Stimulated activated CD8-positive, alpha-beta memory T cell treated with anti-CD3 and anti-CD28 coated beads, Interleukin-4, amount 100 ng/mL, for 1 hour (primary cell): ENCODE measurements at places on chromosomes 7 and 10.

DNA sequence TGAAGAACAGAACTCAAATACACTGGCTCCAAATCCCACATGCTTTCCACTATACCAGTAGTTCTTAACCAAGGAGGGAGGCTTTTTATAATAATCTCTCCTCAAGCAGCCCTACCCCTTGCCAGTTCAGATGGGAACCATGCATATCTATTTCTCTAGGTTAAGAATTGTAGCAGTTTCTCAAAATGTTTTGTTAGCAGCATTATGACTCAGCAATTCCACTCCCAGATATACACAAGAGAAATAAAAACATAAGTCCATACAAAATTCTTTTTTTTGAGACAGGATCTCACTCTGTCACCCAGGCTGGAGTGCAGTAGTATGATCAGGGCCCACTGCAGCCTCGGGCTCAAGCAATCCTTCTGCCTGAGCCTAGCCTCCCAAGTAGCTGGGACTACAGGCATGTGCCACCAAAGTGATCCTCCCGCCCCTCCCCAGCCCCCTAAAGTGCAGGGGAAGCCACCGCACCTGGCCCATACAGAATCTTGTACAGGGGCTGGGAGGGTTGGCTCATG, 18.1 kb downstream of the YWHAG start:
- no peak for DNase-seq

GRCh38 chr7:27723085-27723484, 16.9 kb upstream of the TAX1BP1 start:
- no peak for DNase-seq

DNA sequence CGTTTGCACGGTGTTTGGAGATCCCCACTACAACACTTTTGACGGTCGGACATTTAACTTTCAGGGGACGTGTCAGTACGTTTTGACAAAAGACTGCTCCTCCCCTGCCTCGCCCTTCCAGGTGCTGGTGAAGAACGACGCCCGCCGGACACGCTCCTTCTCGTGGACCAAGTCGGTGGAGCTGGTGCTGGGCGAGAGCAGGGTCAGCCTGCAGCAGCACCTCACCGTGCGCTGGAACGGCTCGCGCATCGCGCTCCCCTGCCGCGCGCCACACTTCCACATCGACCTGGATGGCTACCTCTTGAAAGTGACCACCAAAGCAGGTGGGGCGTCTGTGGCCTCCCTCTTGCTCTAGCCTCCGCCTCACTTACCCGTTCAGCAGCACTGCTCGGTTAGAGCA, 173.5 kb downstream of the BMPER start:
- DNase-seq: no peak

GRCh38 chr7:36366005-36366717, 23.5 kb upstream of the ANLN start:
- DNase-seq: no peak

DNA sequence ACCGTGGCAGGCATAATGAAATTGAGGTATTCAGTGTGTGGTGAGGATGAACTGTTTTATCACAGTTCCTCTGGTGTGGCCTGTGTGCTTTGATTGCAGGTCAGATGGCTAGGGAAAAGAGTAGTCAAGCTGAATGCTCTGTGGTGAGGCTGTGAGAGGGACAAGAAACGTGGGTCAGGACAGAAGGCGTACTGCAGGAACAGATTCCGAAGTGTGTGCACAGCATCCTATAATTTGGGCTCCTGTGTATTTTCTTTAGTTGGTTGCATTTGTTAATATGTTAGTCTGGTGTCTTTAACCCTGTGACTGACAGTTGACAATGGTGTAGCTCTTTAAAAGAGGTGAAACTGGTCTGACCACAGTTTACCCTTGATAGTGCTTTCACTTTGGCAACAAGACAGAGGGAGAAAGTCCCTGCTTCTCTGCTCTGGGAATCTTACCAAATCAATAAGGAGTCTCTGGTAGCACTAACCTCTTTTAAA, 76.5 kb downstream of the AUTS2 start:
- no peak for DNase-seq

DNA sequence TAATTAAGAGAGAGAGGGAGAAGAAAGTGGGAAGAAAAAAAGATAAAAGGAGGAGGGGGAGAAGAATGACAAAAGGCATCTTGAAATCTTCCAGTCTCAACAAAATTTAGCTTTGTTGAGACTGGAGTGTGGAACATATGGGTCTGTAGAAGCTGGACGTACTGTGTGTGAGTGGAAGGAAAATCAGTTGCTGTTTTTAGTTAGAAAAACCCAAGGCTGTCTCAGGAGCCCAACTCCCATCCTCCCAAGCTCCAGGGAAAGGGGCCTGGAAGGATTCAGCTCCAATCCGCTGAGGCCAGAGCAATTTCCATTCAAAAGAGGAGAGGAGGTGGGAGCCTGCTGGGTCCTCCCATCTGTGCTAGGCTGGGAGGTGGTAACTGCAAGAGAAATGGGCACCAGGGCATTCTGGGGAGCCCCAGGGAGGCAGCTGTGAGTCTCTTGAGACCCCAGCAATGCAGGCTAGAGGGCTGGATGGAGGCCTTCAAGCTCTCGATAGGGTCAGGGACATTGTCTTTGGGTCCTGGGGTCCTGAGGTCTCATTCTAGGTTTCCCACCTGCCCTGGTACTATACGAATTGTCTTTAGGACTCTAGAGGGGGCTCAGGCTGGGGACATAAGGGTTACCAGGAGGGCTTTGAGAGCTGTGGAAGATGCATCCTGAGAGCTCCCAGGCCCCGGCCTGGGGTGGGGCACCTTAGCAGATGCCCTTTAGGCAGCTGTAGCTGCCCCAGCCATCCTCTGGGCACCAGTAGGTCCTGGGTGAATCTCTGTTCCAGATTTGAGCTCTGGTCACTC, 21.4 kb downstream of the ADCYAP1R1 start:
- no peak for DNase-seq

GRCh38 chr7:151925446-151926335, 30.6 kb upstream of the GALNTL5 start:
- DNase-seq: no peak

- no peak for DNase-seq
Measured at GRCh38 chr10:31583293-31583692, 264.3 kb downstream of the ZEB1 start.

GRCh38 chr10:82213784-82214183, 338.8 kb downstream of the NRG3 start:
- no peak for DNase-seq

DNA sequence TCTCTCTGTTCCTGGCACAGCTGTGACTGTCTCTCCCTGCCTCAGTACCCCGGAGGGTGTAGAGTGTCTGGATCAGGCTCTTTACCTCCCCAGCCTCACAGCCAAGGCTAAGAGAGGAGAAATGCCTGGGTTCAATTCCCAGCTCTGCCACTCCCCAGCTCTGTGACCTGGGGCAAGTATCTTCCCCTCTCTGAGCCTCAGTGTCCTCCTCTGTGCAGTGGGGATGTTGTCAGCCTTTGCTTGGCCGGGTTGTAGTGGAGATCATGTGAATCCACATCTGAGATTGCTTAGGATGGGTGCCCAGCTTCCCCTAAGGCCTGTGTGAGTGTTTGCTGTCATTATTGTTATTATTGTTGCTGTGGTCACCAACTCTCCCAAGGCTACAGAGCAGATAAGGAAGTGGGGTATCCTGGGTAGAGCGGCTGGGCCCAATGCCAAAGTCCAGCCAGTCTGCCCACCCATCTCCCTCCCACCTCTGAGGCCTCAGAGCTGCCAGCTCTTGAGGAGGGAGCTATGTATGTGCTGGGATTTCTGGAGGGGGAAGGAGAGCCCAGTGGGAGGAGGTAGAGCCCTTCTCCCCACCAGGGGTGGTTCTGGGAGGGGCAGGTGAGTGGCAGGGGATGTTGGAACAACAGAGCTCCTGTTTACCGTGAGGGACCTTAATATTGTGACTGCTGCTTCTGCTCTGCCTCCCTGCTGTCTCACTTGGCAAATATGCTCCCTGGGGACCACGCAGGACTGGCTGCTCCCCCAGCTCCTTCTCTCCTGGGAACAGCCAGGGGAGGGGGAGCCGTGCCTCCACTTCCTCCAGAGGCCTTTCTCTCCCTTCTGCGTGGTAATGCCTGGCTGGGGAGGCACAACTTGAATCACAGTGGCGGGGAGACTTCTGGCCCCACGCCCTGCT, 170.5 kb downstream of the RPS24 start:
- no peak for DNase-seq

- DNase-seq: no peak
Measured at GRCh38 chr10:29728541-29729049, 93.8 kb upstream of the SVIL start.
